ENCODE measurements at places on chromosomes 13 and 19.

DNA sequence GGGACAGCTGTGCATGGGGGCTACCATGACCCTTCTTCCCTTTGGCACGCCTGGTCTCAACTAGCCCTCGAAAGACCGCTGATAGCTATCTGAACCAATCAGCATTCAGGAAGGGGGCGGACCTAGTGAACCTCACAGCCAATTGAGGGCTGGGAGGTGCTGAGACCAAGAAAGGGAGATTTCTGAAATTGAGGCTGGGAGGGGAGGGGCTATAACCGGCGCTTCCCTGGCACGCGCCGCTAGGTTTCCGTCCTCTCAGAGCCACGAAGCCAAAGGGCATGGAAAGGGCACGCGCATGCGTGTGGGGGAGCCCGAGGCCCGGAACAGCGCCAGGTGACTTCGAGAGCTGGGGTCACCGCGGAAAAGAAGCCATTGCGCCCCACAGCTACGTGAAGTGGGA is 4.2 kb upstream of the PAFAH1B3 start:
- no peak for DNase-seq

GRCh38 chr19:41426952-41427646 is at the start of gene B3GNT8:
B3GNT8 (minus strand) TSS chr19:41427374; CDS start chr19:41426778, 596 bp downstream.
- no peak for DNase-seq

DNA sequence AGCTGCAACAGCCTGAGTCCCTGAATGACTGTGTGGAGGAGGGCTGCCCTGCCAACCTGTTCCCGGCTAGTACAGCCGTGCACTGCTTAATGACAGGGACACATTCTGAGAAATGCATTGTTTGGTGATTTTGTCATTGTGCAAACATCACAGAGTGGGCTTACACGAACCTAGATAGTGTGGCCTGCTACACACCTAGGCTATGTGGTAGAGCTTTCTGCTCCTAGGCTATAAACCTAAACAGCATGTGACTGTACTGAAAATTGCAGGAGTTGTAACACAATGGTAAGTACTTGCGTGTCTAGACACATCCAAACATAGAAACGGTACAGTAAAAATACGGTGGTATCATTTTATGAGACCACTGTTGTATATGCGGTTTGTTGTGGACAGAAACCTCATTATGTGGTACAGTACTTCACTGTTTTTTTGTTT is 35.0 kb downstream of the VASP start:
- DNase-seq = no peak

GRCh38 chr19:12786141-12786870 is 5.0 kb upstream of the JUNB start:
- DNase-seq = no peak

DNA sequence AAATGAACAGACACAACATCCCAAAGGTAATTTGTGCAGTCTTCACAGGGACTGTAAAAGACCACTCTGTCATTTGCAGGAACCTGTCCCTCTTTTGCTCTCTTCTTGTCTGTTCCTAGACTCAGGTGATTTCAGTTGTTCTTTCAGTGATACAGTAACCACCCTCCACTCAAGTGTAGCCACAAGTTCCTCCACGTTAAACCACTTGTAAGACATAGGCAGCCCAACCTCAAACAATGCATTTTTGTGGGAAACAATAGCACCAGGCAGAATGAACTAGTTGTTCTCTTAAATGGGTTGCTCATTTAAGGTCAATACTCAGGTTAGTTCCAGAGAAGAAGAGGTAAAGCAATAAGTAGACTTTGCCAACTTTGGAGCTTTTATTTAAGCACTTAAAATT is 359.4 kb downstream of the MZT1 start:
- DNase-seq = no peak

GRCh38 chr19:5016781-5017180 is 47.9 kb downstream of the KDM4B start:
- no peak for DNase-seq

- DNase-seq = no peak
Measured at GRCh38 chr19:7690779-7691258, 10.2 kb downstream of the TRAPPC5 start.

- DNase-seq = no peak
Measured at GRCh38 chr19:34317311-34317927, 47.6 kb upstream of the GPI start.

DNA sequence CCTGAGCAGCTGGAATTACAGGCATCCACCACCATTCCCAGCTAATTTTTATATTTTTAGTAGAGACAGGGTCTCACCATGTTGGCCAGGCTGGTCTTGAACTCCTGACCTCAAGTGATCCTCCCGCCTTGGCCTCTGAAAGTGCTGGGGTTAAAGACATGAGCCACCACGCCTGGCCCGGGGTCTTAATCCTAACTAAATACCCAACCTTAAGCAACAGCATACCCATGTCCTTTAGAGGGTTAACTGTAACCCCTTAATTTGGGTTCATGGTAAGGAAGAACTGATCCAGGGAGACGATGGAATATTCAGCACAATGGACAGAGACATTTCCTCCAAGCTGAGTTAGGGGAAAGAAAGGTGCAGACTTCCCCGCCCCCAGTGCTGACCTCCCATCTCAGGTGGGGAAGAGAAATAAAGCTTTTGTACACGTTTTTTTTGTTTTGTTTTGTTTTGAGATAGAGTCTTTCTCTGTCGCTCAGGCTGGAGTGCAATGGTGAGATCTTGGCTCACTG is 8.7 kb upstream of the GALP start:
- no peak for DNase-seq

GRCh38 chr19:58229255-58229639 is 533 bp downstream of the ZNF544 start:
- no peak for DNase-seq

GRCh38 chr19:23769691-23770468 is 11.2 kb upstream of the ZNF681 start:
- no peak for DNase-seq

DNA sequence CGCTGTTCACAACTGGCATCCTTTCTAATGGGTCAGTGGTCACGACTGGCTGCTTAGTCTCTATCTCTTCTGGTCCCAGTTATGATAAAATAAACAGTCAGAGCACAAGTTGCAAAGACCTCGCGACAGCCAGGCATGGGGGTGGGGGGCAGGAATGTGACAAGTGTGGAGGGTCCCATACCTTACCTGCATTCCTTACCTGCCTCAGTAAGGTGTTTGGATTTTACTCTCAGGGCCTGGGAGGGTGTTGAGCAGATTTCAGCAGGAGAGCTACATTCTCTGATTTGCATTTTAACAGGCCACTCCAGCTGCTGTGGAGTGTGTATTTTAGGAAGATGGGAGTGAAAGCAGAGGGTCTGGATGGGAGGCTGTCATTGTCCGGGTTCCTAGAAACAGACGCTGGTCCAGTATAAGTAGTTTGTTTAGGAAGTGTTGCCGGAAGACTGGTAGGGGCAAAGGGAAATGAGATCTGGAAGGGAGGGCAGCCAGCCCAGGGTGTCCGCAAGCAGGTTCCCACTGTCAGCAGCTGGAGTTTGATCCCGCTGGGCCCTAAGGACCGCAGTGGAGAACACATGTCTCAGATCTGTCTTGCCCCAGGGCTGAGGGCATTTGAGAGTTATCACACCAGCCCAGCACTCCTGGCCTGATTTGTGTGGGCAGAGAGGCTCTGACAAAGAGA is 920.0 kb downstream of the UQCRFS1 start:
- no peak for DNase-seq

DNA sequence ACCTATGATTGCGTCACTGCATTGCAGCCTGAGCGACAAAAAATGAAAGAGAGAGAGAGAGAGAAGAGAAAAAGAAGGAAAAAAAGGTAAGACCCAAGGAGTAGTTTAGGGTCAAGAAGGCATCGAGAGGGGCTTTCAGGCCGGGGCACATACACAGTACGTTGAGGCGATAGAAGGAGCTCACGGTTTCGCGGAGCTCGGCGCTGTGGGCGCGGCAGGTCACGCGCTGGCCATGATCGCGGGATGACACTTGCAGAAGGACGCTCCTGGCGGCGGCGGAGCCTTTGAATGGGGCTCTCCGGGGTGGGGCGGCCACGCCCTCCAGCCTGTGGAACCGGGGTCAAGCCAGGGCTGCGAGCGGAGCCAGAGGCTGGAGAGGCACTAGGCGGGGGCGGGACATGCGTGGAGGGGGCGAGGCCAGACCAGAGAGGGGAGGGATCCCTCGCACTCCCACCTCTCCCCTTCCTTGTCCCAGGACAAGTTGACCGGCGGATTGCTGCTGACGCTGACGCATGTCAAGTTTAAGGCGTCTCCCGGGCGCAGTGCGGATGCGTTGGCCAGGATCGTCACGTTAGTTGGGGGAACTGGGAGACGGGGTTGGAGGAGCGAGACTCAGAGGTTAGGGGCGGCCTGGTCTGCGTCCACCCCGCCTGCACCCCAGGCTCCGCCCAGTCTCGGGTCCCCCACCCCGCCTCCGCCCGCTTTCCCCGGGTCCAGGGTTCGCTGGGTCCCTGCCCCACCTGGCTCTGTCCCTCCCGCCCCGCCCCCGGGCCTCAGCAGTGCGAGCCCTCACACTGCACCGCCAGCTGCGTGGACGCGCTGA is 6.9 kb downstream of the NPHS1 start:
- DNase-seq = no peak

DNA sequence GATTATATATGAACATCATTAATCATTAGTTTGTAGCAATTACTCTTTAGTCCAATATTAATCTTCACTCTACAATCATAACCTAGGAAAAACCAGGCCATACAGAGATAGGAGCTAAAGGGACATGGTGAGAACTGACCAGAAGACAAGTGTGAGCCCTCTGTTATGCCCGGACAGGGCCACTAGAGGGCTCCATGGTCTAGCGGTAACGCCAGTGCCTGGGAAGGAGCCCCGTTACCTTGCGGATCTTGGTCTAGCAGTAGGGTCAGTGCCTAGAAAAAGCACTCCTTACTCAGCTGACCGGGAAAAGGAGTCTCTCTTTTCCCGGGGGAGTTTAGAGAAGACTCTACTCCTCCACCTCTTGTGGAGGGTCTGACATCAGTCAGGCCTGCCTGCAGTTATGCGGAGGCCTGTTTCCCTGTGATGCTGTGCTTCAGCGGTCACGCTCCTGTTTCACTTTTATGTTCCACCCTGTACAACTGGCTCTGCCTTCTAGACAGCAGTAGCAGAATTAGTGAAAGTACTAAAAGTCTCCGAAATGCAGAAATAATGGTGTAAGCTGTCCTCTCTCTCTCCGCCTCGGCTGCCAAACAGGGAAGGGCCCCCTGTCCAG is 13.8 kb downstream of the OR7D4 start:
- DNase-seq = peak; percentile 44

DNA sequence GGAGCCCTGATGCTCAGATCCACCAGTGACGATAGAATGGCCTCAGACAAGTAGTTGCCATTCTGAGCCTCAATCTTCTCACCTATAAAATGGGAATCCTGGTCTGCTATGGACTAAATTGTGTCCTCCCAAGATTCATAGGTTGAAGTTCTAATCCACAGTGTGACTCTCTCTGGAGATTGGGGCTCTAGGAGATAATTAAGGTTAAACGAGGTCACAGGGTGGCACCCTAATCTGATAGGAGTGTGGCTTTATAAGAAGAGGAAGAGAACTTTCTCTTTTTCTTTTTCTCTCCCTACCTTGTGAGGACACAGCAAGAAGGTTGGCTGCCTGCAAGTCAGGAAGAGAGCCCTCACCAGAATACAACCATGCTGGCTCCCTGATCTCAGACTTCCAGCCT is 214.1 kb downstream of the KATNAL1 start:
- DNase-seq = no peak

- DNase-seq = no peak
Measured at GRCh38 chr13:32988608-32989289, 27.5 kb upstream of the KL start.

GRCh38 chr13:93496985-93497673 is 270.5 kb downstream of the GPC6 start:
- DNase-seq = no peak

- no peak for DNase-seq
Measured at GRCh38 chr13:24894972-24895300, 131.0 kb downstream of the RNF17 start.

DNA sequence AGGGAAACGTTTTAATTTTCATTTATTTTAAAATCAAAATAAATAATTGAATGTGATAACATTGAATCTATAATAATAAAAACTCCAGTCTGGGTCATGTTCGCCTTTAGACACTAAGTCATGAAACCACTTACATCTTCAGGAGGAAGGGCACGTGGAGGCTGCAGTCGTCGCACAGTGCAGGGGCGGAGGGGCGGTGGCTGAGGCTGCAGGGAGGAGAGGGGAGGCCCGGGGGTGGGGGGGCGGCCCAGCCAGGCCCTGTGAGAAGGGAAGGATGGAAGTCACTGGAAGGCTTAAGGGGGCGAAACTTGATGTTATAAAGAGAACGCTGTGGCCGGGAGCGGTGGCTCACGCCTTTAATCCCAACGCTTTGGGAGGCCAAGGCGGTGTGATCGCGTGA is 14.9 kb upstream of the LATS2 start:
- DNase-seq = no peak

DNA sequence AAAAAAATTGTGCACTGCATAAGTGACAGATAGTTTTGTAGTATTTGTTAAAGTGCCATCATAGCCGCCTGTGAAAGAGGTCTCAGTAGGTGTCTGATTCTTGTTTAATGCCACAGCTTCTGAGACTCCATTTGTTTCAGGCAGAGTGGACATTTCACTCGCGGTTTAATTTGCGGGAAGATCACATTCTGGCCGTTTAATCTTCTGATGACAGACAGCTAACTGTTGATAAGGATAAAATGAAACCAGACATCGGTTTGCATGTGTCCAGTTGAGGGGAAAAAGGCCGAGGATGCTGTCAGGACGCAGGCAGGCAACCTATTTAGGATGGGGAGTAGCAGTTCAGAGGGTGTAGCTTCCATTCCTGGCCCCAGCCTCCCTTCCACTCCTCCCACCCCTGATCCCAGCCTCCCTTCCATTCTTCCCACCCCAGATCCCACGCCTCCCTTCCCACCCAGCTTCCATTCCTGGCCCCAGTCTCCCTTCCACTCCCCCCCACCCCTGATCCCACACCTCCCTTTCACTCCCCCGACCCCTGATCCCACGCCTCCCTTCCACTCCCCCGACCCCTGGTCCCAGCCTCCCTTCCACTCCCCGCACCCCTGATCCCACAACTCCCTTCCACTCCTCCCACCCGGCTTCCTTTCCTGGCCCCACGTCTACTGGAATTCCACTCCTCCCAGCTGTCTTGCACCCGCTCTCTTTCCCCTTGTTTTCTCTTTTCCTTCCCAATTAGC is 23.8 kb downstream of the ATP11A start:
- no peak for DNase-seq

DNA sequence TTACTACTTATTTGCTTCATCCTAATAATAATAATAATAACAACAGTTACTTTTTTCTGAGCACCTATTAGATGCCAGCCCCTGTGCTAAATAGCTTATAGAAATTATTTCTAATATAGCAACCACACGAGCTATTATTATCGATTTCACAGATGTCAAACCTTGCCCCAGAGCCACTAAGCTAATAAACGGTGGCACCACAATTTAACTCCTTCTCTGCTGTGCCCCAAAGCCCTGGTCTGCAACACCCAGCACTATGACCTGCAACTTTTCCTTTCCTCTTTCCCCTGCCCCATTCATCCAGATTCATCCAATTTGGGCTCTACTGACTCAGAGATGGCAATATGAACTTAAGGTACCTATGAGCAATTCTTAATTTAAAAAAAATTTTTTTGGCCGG is 6.4 kb downstream of the RFX2 start:
- no peak for DNase-seq
